ENCODE measurements at places on chromosomes 5 and 9.

DNA sequence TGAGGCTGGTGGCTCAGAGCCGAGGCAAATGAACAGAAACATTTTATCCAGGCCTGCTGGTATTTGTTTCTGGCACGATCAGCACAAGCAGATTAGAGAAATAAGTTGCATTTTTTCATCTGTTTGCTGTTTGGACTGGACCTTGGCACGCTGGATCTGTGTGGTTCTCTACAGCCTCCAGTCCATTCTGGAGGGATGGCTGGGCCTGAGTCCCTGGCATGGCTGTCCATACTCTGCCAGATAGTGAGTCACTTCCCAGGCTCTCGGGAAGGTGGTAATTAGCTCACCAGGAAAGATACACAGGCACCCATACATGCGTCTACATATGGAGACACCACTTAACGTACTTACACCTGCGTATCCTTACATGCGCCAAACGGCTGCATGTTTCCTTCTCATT is 78.6 kb downstream of the SPRY4 start:
- DNase-seq = no peak

- no peak for DNase-seq
Observed at GRCh38 chr9:83473488-83473971, 64.7 kb downstream of the FRMD3 start.

DNA sequence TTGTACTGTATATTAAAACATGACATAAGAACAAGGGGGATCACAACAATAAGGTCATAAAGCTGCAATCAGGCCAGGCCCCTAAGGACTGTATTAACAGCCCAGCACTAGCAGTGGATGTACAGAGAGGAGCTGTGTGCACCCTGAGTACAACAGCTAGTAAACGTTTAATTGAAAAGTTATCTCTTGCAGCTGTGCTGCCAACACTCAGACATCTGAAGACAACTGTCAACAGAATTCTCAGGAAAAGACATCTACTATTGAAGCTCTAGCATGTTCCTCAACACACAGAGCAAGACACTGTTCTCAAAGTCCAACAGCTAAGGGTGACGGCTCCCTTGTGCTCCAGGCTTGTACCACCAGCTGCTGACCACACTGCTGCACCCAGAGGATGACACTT is 199.6 kb downstream of the DCP2 start:
- DNase-seq = no peak

DNA sequence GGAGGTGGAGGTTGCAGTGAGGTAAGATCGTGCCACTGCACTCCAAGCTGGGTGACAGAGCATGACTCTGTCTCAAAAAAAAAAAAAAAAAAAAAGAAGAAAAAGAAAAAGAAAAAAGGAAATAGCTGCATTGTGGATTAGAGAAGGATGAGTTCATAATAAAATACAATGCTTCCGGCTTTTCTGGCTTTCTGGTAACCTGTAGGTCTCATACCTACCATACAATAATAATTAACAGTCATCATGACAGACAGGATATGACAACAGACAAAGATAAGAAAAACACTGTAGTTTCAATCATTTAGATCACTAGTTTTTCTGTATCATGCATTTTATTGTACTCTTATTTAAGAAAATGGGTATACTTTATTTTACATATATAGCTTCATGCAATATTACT is 40.7 kb upstream of the TRPM3 start:
- DNase-seq = no peak

GRCh38 chr9:14831074-14831473 is 79.2 kb downstream of the FREM1 start:
- DNase-seq = no peak

GRCh38 chr5:92687821-92688722 is 892.9 kb downstream of the NR2F1-AS1 start:
- no peak for DNase-seq

DNA sequence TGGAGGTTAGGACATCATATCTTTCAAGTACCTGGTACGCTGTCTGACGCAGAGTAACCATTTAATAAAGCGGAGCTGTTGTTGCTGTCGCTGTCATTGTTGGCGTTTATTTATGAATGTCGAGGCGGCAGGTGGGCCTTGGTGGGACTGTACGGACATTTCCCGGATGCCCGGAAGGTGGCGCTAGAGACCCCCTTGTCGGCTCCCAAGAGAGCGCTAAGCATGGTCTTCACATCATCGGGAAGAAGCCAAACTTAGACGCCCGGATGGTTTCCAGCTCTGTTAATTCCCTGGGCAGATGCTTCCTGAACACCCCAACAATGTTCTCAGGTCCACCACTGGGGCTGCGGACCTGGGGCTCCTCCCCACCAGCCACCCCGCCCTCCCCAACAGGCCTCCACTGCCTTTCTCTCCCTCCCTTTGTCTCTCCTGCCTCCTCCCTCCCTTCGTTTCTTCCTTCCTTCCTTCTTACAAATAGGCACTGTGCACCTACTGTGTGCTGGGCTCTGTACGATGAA is 54.1 kb downstream of the DUSP1 start:
- peak; percentile 86 for DNase-seq

DNA sequence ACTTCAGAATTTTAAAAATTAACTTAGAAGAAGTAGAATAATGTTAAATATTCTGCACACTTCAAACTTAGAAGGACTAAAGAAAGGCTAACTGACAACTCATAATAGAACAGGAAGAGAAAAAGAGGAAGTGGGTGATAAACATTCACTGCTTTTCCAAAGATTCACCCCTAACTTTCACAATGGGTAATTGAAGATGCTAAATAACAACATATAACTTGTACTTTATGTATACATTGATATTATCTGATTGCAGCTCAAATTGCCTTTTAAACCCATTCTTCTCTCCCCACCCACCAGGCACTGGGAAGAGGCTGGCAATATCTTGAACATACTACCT is 376.6 kb downstream of the EFNA5 start:
- DNase-seq = no peak

DNA sequence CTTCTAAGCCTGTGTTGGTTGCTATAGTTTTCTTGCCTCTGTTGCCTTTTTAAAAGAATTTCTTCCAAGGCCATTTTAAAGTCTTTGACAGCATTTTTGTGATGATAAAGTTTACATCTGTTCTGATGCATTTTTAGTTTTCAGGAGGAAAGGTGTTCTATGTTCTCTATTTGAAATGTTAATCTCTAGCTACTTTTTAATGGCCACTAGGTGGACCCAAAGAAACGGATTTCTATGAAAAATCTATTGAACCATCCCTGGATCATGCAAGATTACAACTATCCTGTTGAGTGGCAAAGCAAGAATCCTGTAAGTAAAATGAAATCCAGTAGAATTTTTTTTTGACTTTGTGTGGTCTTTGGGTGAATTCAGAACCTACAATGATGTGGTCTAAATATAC is 60.2 kb downstream of the MELK start:
- DNase-seq = peak; percentile 24

GRCh38 chr5:75058986-75059535 is 6.7 kb upstream of the GCNT4 start:
- no peak for DNase-seq

DNA sequence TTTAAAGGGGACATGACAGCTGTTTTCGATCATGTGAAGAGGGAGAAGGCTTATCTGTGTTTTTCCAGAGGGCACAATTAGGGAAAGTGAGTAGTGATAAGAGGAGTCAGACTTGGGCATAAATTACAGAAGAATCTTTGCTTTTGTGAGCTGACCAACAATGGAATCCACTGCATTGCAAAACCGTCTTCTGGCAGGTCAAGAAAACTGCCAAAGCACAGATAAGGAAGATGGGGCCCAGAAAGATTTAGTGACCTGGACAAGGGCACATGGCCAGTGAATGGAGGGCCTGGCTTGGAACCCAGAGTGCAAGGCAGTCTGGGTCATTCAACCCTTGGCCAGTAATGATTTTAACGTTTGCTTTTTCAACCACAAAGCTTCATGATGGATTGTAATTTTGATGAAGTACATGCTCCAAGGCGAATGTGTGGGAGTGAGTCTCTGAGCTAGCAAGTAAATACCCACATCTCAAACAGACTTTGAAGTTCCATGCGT is 153.2 kb upstream of the MAST4 start:
- no peak for DNase-seq

- no peak for DNase-seq
Observed at GRCh38 chr5:32445287-32445758, 783 bp upstream of the ZFR start.

GRCh38 chr9:94839398-94839797 is 112.9 kb downstream of the AOPEP start:
- DNase-seq = no peak

Data from CD4-positive, alpha-beta T cell treated with Interleukin-10 for 1 hour (primary cell).